Sigmoid colon (tissue), 7 donors: ENCODE measurements at places on chromosomes 7 and 10.

DNA sequence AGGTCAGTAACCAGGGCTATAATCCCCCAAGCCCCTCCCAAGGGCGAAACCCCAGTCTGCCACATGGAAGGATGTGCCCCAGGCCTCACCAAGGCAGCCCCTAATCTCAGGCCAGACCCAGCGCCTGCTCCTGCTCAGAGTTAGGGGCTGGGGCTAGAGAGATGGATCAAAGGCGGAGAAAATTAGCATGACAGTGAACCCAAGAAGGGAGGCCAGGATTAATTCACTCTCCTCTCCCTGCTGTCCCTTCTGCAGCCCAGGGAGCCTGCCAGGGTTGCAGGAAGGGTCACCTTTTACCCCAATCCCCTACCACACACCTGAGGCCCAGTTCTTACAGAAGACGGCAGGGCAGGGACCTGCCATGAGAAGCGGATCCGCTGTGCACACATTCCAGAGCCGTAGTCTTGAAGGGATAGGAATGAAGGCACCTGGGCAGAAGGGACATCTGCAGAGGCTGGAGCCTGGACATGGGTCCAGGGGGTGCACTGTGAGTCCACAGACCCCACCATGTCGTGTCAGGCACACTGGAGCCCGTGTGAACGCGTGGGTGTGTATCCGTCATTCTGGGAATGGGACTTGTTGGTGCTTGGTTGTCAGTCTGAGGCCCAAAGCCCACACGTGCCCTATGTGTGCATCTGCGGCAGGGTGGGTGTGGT is 11.9 kb upstream of the ZMIZ1 start:
- DNase-seq, result peak; percentile 53

- DNase-seq, result no peak
Observed at GRCh38 chr10:99143011-99143410, 92.6 kb downstream of the HPSE2 start.

DNA sequence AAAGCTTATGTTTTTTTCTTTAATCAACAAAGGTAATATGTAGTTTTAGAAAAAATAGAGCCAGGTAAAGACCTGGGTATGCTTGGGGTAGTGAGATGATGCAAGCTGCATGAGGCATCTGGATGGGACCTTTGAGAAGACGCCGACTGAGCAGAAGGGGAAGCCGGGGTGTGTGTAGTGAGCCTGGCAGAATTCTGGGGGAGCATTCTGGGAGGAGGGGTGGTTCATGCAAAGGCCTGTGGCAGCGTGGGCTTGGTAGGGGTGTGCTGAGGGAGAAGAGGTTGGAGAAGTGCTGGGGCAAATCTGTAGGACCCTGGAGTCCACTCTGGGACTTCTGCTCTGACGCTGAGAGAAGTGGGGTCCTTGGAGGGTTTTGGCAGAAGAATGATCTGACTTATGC is 33.9 kb upstream of the SHH start:
- peak; percentile 34 for DNase-seq

DNA sequence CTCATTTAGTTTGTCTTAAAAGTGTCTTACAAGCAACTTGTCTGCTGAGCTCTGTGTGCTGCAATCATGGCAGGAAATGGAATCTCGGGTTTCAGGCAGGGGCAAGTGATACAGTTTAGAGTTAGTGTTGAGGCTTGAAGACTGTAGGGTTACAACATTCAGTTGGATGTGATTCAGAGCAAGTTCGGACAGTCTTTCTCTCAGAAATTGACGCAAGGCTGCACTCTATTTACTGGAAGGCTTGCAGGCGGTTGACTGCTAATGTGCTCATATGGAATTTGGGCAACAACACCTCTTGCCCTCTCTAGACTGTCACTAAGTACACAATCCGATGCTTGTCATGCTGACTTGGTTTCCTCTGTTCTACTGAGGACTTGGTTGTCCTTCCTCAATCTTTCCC is 161.7 kb upstream of the BMPER start:
- no peak for DNase-seq

- no peak for DNase-seq
Observed at GRCh38 chr7:41758321-41758720, 55.4 kb upstream of the INHBA start.

DNA sequence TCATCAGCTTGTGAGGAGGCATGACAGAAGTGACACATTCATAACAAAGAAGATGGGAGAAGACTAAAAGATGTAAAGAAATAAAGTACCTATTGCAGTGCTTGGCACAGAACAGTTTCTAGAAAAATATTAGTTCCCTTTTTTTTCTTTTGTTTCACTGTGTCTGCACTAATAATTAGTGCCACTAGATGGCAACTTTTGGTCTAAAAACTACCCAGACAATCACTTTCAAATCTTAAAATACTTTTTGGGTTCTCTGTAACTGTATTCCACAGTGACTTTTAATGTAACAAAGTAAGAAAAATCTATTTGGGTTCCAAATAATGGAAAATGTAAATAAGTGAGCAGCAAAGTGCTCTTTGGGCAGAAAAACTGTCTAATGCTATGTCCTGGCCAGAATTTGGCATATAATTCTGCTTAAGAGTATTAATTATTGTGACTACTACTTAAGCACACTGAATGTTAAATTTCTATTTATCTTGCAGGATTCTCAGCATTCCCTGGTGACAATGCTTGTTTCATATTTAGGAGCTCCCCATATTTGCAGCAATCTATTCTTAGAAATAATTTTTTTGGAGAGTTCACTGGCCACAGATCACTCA is 134.8 kb upstream of the KIF5B start:
- DNase-seq, result no peak

DNA sequence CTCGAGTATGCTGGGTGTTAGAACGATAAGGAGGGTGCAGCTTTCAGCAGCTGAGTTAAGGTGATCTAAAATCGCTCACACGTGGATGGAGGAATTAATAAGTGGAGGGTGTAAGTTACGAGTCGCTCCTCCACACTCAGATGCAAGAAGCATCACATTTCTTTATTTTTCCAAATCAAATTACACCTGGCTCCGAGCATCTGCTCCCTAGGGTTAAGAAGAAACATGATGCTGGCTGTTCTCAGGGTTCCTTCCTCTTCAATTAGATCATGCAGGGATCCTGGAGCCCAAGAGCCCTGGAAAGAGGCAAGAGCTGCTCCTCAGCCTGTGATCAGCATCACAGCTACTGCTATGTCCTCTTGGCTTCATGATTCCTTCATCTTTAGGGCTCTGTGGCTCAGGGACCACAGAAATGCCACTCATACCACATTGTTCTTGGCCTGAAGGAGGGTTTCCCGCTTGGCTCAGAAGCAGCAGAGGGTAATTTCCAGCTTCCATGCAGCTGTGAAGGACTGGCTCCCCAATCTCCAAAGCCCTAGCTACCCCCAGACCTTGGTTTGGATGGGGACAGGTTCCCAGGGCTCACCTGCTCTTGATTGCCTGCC is 235.9 kb upstream of the ZNF32 start:
- DNase-seq, result no peak

DNA sequence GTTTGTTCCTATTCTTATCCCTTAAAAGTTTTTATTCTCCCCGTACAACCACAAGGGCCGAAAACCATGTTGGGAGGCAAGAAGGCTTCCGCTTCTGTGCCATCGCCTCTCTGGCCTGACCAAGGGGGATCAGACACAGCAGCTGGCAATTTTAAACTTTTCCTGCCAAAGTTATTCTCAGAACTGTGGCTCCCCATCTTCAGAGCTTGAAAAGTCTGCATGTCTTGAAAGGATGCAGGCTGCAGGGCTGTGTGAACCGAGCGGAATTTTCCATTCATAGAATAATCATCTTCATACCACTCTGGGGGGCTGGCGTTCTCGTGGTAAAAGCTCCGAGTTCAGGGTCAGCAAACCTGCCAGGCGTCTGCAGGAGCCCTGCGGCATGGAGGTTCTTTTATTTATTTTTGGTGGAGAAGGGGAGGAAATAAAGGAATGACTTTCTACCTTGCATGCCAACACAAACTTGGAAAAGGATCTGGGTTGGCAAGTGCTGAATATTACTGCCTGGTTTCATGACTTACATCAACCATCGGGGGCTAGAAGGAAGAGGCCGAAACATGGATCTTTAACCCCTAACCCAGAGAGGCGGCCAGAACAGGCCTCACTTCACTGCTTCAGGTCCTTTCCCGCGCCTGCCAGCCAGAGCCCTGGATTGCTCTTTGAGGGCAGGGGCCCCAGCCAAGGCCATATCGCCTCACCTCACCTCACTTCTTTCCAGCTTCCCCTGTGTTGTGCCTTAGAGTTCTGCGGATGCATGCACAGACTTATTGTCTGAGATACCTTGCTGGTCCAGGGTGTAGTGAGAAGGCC is 3.0 kb upstream of the NANOS1 start:
- DNase-seq, result no peak

- DNase-seq, result no peak
Observed at GRCh38 chr7:68309806-68310205, 1288.5 kb upstream of the AUTS2 start.

DNA sequence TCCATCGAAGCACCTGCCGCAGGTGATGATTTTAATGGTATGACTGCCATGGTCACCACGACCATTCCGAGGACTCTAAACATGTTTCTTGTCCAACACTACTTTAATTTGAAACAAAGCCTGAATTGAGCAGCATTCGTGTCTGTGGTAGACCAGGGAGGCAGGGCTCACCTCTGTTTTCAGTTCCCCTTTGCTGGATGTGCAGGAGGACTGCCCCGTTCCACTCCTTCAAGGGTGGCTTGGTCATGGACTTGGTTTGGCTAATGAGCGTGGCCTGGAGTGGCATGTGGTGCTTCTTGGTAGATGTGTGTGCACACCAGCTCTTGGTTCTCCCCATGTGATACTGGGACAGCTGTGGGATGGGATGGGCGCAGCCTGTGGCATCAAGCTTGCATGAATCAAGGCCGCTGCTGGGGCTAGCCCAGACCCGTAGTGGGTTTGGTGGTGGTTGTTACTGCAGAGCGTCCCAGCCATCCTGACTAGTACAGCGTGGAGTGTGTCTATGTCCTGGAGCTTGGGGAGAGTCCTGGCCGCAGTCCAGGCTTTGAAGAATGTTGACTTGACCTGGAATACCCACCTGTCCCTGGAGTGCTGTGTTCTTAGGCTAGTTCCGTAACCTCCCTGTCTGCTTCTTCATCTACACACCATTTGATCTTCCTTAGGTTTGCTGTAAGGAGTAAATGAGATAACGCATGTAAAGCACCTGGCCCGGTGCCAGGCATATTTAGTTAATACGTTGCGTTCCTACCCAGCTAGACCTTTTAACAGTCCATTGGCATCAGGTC is 34.8 kb downstream of the MGMT start:
- DNase-seq, result no peak

DNA sequence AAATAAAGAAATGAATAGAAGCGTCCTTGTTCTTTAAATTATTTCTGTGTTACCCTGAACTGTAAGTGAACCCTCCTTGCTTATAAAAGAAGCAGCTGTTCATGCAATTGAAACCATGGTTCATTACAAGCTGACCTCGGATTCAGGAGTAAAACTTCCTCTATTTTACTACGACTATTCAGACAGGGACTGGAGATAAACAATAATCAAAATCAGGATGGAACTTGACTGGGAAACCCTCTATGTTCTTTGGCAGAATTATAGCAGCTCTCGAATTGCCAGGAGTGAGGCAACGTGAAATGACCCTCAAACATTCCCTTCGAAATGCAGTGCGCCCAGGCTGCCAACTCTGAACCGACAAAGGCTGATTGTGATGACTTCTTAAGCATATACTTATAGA is 172.1 kb downstream of the CYP26A1 start:
- no peak for DNase-seq

- DNase-seq, result no peak
Observed at GRCh38 chr10:45557275-45557905, 115.2 kb downstream of the ZFAND4 start.

DNA sequence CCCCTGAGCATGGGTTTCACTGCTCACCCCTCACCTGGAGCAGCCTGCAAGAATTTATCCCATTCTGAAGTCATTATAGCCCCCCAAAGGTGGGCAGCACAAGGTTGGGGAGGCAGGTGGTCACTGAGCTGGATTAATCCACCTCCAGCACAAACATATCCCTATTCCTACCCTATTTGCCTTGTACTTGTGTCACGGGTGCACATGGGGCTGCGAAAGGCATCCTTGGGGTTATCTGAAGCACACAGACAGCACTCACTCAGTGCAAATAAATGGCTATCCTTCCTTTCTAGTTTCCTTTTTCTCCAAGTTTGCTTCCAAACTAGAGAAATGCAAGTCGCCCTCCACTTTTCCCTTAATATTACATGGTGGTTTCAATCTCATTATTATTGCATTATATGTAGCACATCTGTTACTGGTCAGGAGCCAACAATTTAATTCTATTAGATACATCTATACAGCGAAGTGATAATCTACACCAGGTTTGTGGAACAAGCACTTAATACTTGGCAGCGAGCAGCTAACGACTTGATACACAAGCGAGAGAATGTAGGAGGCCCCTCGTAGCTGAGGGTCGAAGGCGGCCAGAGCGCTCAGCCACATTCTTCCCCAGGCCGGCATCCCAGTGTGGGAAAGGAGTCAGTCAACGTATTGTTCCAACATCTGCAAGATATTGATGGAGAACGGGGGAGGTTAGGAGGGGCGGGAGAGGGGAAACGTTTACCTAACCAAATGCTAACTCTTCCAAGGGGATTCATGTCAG is 121.3 kb upstream of the HABP2 start:
- DNase-seq, result no peak

- no peak for DNase-seq
Observed at GRCh38 chr10:73209705-73210104, 37.4 kb downstream of the DNAJC9 start.

DNA sequence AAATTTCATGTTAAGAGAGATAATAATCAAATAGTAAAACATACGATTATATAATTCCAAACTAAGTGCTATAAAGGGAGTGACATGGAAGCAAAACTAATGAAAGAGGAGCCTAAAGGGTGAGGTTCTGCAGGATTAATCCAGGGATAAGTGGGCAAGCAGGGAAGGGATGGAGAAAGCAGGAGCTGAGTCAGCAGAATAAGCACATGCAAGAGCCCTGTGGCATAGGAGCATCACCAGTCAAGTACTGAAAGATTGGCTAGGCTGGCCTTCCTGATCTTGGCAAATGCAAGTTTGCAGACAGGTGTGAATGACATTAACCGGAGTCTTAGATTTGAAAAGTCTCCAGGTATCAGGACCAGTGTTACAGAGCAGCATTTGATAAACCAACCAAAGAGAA is 336.4 kb downstream of the ELMO1 start:
- DNase-seq, result no peak

GRCh38 chr10:61961278-61961677 is 59.8 kb downstream of the ARID5B start:
- DNase-seq, result no peak

DNA sequence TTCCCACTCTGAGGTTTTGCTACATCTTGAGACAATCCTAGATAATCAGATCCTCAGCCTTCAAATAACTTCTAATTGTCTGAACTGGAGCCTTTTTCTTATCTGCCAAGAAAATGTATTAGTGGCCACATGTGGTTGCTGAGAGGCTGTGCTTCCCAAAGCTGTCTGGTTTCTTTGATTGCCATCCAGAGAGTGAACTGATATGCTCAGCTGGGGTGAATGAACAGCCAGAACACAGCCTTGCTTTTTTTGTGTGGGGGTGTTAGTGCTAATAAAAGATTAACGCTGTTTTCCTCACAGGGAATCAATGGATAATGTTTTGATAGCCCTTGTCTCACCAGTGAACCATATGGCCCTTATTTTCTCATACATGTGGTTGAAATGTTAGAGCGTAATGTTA is 66.9 kb downstream of the BBS9 start:
- DNase-seq, result no peak
